ENCODE measurements at places on chromosomes 5 and 9.
A peak's percentile ranks its signal among the peaks of the same experiment; 100 is the strongest.

DNA sequence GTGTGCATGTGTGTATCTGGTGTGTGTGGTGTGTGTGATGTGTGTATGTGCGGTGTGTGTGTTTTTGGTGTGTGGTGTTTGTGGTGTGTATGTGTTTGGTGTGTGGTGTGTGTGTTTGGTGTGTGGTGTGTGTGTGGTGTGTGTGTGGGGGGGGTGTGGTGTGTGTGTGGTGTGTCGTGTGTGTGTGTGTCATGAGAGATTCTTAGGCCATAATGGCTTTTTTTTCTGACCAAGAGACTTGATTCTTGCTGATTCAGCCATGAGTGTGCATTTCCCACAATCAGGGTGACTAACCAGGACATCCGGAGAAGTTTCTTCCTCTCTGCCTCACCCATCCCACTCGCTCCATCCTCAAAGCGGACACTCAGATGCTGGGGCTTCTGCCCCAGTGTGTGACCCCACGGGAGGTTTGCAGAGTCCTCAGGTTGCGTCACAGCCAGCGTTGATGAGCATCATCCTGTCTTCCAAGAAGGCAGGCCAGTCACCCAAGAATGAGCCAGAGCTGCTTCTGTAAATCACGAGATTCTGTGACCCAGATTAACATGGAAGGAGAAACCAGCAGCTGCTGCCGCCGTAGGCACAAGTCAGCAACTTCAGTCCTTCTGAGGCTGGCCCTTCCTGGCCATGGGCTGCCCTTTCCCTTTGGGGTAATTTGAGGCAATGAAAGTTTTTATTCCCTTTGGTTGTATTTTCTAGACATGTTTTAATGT, 12.5 kb upstream of the CTSL start:
- DNase-seq, result peak; percentile 100

DNA sequence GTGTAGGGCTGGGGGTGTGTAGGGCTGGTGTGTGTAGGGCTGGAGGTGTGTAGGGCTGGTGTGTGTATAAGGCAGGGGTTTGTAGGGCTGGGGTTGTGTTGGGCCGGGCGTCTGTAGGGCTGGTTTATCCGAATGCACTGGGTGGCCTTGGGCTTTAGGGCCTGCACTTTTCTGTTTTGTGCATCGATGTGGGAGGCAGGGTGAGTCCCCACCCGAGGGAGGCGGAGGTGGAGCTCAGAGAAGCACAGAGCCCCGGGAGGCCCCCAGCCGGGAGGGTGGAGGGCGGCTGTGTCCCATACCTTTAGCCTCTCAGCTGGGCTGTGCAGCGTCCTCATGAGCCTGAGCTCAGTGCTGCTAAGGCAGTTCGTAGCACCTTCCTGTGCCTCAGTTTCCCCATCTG, 13.5 kb downstream of the COL5A1 start:
- no peak for DNase-seq

- DNase-seq, result no peak
These were observed 377.9 kb downstream of the ENC1 start for GRCh38 chr5:74262544-74263207.

DNA sequence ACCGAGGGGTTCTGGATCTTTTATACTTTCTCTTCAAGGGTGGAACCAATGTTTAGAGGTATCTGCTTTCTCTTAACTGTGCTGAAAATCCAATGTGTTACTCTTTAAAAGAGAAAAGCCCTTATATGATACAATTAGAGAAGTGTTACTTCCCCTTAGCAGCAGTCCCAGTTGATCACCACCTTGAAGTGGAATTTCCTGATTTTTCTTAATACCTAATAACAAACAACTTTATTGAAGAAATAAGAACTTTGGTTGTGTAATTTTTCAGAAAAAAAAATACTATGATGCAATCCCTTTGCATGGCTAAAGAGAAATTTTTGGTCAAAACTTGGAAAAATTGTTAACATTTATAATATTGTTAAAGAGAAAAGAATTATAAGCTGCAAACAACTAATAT, 24.7 kb downstream of the SLC1A3 start:
- no peak for DNase-seq

DNA sequence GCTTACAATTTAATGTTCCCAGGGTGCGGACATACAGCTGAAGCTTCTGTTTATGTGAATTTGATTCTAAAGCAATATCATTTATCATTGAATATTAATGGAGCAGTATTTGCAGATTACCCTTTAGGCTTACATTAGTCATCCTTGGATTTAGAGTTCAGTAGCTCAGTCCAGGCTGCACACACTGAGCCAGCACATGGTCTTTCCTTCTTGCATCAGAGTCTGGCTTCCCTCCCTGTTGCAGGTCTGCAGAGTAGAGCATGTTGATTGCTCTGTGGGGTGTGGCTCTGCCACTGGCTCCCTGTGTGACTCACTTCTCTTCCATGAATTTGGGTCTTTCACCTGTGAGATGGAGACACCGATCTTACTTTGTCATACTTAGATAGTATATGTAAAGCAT, 36.8 kb downstream of the NSG2 start:
- DNase-seq, result no peak

- no peak for DNase-seq
These were observed 112.8 kb upstream of the CTNND2 start for GRCh38 chr5:12017007-12017406.

GRCh38 chr5:155027993-155028629, 14.6 kb downstream of the KIF4B start:
- DNase-seq, result no peak

DNA sequence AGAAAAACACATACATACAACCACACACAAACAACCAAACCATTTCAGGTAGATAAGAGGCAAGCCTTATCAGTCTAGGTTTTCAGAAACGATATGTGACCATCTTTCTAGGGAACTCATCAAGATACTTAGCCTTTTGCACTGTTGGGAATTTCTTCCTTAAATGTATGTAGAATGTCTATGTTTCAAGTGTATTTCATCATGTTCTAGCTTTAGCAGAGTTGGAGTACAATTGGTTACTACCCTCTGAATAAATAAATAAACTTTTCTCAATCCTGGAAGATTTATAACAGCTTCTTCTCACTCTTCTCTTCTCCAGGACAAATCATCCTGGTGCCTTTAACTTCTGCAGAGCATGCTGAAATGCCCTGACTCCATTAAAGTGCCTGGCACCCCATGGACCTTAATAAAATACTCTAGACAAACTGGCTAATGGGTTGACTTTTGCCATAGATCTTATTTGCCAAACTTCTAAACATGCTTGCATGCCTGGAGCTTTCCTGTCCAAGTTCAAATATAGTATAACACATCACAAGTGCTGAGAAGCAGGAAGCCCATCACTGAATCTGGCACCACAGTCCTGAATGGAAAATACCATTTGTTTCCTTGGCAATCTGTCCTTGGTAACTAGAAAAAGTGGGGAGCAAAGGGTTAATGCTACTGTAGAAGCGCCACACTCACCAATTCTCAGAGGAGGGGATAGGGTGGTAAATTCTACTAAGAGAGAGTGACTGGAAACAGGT, 33.1 kb upstream of the ZNF462 start:
- DNase-seq, result no peak

DNA sequence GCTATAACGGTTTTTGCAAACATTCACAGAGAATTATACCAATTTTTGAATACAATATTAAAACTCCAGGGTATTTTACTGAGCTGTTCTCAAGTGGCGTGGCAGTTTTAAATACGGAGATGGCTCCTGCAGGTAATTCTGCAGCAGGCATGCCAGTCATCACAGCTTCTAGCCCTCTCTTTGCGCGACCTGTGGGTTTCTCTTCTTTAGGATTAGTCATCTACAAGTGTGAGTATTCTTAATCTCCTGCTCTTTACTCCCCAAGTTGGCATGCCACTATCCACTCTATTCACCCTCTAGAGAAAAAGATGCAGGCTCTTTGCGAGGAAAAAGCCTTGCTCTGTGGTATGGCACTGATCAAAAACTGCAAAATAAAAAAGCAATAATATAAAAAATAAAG, 43.9 kb downstream of the ANKRD31 start:
- no peak for DNase-seq

- no peak for DNase-seq
These were observed 151.1 kb downstream of the LRRC70 start for GRCh38 chr5:62729675-62730074.

DNA sequence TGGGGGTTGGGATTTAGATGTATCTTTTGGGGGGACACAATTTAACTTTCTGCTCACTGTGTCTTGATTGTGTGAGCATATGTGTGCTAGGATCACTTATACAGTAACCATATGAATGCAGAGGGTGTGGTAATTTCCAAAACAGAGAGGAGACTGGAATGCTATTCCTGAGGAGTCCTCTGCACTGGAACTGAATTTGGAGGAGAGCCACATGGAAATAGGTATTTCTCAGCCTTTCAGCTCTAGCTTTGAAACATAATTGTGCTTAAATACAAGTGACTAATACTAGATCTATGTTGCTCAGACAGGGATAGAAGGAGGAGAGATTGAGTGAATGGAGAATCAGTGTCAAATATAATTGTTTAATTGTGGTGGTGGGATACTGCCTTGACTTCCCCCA, 45.5 kb downstream of the FOCAD start:
- peak; percentile 14 for DNase-seq

GRCh38 chr5:54774281-54775170, 210.9 kb downstream of the ESM1 start:
- peak; percentile 24 for DNase-seq

DNA sequence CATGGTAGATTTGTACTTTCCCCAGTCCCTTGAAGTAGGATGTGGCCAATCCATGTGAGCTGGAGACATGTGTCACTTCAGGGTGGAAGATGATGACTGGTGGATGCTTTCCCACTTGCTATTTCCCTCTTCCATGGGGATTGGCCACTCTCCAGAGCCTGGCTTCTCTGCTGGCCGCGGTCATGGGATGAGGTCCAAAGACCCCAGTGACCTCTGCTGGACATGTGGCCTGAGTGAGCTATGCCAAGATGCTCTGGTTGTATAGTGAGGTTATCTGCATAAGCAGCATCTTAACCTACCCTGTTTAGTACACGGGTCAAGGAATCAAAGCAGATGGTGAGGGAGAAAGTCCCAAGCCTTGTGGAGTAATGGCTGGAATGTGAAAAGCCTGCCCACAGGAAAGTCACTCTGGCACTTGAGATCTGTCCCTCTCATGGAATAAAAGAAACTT, 47.1 kb downstream of the SH3PXD2B start:
- no peak for DNase-seq

- no peak for DNase-seq
These were observed 57.8 kb downstream of the TMC1 start for GRCh38 chr9:72579190-72579589.

GRCh38 chr5:79844571-79844970, 146.5 kb downstream of the MTX3 start:
- no peak for DNase-seq

DNA sequence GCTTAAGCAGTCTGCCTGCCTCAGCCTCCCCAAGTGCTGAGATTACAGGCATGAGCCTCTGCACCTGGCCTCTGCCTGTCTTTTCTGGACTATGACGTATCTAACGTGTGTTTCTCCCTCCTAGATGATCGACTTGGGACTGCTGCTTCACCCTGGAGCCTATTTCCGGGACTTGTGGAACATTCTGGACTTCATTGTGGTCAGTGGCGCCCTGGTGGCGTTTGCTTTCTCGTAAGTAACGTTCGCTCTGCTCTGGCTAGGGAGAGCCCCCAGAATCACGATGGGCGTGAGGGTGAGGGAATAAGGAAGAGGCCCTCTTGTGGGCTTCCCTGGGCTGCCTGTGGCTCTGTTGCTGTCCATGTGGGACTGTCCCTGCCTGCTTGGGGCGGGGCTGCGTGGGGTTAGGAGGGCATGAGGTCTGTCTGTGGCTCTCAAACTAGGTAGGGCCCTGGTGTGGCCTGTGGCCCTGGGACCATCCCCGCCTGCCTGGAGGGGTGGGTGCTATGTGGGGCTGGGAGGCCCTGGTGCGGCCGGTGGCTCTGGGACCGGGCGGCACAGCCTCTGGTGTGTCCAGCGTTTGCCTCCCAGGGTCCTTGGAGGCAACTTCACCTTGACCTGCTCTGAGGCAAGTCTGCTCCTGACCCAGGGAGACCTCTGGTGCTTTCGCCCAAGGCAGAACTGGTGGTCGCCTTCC, 171.7 kb downstream of the CACNA1B start:
- no peak for DNase-seq

- no peak for DNase-seq
These were observed 761.6 kb upstream of the SEMA6A start for GRCh38 chr5:117336208-117336607.

GRCh38 chr5:140631036-140631417, 1.9 kb downstream of the CD14 start:
- no peak for DNase-seq

GRCh38 chr5:22896152-22896551, 43.0 kb upstream of the CDH12 start:
- no peak for DNase-seq

DNA sequence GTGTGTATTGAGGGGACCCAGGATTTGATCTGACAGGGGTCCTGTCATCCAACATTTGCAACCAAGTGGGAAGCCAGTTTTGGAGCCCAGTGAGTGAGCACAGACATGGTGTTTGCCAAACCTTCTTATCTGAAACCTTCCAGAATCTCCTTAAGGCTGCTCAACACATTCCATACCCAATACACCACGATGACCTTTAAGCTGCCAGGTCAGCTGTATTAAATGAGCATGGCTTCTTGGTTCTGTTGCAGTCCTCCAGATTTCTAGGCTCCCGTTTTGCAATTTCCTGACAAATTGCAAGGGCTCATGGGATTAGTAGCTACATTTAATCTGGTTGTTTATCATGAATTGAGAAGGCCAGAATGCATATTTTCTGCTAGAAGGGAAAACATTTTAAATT, 124.2 kb upstream of the ATP10B start:
- DNase-seq, result no peak

DNA sequence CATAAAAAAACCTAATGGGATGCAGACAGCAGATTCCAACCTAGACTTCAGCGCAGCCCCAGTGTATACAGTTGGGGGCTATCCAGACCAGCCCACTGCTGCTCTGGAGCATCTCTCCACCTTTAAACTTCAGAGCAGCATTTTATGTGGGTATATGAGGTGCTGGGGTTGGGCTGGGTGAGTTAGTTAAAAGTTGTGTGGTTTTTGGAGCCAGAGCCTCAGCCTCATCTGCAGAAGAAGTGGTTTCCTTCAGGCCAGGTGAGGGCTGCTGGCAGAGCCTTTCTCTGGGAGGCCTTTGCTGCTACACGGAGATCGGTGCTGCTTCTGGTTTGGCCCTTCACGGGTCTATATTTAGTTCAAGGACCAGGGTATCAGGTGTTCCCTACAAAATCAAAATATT, 228.3 kb downstream of the PDZD2 start:
- no peak for DNase-seq

- peak; percentile 93 for DNase-seq
These were observed 324.6 kb downstream of the MLLT3 start for GRCh38 chr9:20297646-20298084.

DNA sequence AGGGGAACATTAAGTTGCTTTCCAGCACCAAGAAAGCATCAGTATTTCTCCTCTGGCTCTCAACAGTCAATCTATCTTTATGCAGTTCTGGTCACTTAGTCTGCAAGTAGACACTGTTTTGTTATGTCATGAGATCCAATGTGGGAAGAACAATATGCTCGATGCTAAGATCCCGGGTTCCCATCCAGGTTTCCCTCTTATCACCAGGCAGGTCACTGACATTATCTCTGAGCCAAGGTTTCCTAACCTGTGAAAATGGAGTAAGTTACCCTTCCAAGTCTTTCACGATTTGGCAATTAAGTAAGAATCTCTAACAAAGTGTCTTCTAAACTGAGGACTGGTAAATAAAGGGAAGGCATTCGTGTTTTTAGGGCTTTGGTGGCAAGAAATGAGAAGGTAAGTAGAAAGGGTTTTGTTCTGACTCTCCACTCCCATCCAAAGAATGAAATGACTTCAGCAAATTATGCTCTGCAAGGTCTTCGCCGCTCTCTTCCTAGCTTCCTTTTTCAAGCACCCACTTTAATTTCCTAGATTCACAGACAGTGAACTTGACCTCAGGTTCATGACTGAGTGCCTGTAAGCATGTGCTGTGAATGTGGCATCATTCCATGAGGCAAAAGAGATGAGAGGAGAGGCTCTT, 86.4 kb downstream of the DCP2 start:
- DNase-seq, result peak; percentile 4
